ENCODE measurements at places on chromosomes 7 and 10.

GRCh38 chr10:133438711-133439273, 14.4 kb upstream of the SPRN start:
- DNase-seq = peak; percentile 63

DNA sequence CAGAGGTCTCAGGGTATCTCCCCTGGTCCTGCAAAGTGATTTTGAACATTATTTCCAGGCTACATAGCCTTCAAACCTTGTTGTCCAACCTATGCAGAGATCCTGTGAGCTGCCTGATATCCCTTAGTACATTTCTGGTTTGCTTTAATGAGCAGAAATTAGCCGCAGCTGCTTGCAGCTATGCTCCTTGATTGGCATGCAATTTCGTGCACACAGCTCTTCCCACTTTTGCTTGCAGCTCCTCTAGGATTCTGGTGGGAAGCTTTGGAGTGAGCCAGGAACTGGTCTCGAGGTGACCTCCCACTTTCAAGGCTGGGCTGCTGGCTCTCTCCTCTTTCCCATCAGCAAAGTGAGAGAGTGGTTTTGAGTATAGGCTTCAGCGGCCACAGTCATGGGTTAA, 45.8 kb downstream of the OAT start:
- no peak for DNase-seq

- DNase-seq = no peak
Measured at GRCh38 chr7:141142058-141142457, 68.2 kb downstream of the TMEM178B start.

GRCh38 chr7:157003756-157004520, 6.5 kb downstream of the MNX1 start:
- no peak for DNase-seq

GRCh38 chr7:13476881-13477444, 512.5 kb downstream of the ETV1 start:
- peak; percentile 22 for DNase-seq

GRCh38 chr10:100327007-100327717, 2.9 kb downstream of the PKD2L1 start:
- no peak for DNase-seq

- no peak for DNase-seq
Measured at GRCh38 chr7:110010359-110010758, 1080.6 kb upstream of the LRRN3 start.

- DNase-seq = peak; percentile 39
Measured at GRCh38 chr7:90999989-91000979, 263.9 kb upstream of the FZD1 start.

GRCh38 chr10:57014758-57015157, 653.7 kb upstream of the ZWINT start:
- DNase-seq = no peak

GRCh38 chr7:135599471-135599870, 41.8 kb downstream of the NUP205 start:
- DNase-seq = no peak

- peak; percentile 75 for DNase-seq
Measured at GRCh38 chr10:87092861-87093631, 1.6 kb downstream of the GLUD1 start.

DNA sequence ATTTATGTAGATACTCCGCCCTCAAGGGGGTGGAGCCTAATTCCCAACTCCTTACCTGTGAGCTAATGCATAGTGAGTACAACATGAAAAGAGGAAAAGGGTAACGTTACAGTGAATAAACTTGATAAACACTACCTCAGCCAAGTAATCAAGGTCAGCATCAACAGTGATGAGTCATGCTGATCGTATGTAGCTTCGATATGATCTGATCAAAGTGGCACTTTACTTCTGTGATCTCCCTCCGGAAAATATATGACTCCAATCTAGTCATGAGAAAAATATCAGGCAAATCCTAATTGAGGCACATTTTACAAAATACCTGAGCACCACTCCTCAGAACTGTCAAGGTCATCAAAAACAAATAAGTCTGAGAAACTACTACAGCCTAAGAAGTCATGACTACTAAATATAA, 70.4 kb downstream of the VTI1A start:
- DNase-seq = peak; percentile 62

- no peak for DNase-seq
Measured at GRCh38 chr10:101008823-101009423, 9.3 kb downstream of the LZTS2 start.

DNA sequence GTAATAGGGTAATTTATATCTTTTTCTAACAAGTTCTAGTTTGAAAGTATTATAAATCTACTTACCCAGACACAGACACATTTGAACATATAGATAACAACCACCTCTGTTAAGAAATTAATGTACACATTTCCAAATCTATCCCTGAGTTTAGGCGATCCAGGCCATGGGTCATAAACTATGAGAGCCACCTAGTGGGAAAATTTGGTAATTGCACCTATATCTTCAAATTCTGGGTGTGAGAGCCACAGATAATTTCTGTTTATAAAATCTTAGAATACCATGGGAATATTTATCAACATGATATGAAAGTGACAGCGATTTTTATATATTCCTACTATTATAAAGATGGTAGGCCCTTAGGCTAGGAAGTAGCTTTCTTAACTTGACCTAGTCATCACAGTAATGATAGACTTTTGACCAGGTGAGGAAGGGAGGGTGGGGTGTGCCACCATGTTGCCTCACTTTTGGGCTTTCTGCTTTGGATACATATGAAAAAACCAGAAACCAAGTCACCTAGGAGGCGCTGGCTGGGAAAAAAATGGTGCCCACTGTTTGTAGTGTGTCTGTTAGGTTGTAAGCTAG, 8.0 kb upstream of the EPHA1 start:
- peak; percentile 80 for DNase-seq

DNA sequence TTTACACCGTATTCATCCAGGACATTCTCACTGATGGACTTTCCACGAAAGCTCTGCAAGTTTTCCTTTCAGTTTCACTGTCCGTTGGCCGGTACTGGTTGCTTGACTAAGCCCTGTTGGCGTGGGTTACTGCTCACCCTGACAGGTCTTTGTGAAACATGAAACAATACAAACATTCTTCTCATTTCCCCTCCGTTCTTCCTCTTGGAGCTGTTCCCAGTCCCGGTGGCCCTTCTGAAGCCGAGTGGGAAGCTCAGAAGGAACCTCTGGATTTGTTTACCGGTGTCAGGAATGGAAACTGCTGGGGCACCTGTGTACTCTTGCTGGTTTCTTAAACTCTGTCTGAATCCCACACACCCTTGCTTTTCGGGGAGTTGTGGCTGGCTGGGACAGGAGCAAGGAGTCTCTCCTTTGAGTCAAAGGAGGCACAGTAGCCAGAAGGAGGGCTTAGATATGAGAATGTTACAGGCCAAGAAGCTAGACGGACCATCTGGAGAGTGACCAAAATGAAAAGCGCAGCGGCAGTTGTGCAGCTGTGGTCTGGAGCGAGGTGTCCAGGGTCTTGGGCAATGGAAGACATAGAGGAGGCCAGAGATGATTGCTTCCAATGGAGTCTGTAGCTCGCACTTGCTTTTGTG, 45.7 kb downstream of the LYZL2 start:
- DNase-seq = peak; percentile 90

DNA sequence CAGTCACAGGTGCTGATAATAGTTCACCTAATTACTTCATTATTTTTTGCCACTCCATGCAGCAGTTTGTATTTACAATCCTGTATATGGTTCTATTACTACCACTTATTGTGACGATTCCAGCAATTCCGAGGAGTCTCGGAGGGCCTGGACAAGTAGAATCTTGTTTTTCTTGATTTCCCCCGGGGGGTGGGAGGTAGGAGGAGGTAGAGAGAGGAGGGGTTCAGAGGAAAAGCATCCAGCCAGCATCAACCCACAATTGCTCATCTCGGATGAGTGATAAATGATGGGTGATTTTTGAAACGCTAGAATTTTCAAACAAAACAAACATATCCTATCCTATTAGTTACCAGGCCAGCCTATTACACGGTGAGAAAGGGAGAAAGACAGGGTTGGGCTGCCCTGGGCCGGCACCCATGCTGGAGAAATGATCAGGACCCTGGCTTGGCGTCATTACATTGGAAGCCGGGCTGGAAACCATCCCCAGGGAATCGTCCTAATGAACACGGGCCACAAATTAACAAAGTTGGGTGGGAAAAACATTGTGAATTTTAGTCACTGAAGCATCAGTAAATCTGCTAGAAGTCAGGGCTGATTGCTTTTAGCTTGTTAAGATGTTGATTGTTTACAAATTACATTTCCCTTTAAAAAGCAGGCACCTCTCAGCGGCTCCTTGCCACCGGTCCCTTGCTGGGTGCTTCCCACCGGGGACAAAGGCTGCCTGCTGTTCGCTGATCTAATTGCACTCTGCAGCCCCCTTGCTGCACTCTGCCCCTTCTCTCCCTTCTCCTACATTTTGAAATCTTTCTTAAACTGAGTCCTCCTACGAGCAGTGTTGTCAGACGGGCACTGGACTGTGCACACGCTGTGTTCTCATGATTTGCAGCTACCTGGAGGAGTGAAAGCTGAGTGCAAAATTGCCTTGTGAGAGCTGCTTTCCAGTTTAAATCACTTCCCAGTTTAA, 95.5 kb downstream of the FAM204A start:
- DNase-seq = no peak

- DNase-seq = no peak
Measured at GRCh38 chr7:150429699-150430098, 20.7 kb upstream of the GIMAP8 start.

GRCh38 chr7:142689439-142690120, 59.7 kb upstream of the PRSS1 start:
- peak; percentile 36 for DNase-seq

- peak; percentile 60 for DNase-seq
Measured at GRCh38 chr7:112411186-112411795, 39.0 kb upstream of the IFRD1 start.

DNA sequence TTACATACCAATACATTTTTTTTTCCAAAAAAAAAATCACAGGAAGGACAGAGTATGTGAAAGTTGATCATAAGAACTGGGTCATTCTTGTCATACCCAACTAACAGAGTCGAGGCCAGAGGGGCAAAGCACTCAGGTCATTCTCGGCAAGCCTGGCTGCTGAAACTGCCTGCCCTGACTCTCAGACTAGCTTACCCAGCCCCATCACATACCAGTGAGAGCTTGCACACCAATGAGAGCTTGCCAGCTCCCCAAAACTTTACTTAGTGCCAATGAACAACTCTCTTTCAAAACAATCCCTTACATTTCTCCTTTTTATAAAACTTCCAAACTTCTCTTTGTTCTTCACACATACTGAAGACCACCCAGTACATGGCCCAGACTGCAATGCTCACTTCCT, 48.9 kb downstream of the VOPP1 start:
- DNase-seq = no peak

Data from PC-3 (cell line).